Esophagus squamous epithelium (tissue), 5 donors: ENCODE measurements at places on chromosomes 3 and 15. TPM values are rescaled to one million over a fixed set of nuclear protein-coding genes. Genes with fewer than 3 reads are reported as not detected.

Gene APOD
- total RNA-seq = 90.4 TPM

Gene TNNC1
- total RNA-seq = not detected

Gene TRPM1
- total RNA-seq = not detected

DNA sequence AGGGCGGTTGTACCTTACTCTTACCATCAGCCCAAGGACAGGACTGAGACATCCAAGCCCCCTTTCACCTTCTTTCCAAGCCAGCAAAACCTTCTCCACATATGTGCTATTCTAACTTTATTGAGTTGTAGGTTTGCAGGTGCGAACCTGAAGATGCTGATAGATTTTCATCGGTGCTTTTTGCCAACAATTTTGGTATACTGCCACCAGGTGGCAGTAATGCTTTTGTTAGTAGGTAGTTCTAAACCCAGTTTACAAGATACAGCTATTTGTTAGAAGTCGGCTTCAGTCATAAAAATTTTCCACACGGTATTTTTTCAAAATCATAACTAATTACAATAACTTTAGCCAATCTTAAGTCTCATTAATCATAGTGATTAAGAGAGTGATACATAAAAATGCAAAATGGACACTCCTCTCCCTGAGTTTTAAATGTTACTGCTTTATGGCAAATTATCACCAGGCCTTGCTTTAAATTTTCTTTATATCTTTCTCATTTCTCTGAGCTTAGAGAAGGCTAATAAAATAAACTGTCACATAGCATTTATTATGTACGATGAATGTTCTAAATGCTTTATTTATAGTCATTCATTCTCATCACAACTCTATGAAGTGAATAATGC, 636 bp downstream of the TBC1D21 start:
- DNase-seq = no peak

DNA sequence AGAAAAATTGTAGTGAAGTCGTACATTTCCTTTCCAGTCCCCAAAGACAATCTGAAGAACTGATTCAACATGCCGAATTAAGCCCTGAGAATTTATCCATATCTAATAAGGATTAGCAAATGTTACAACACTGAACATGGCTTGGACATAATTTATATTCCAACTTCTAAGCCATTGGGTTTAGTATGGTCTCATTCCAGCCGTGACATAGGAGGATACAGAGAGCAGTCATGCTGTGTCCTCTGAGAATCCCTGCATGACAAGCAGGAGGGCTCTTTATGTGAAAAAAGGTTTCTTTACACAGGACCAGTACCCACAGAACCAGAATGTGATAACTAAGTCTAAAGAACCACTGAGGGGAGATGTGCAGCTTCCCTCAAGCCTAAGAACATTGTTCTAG, 231.9 kb upstream of the WNT5A start:
- no peak for DNase-seq

DNA sequence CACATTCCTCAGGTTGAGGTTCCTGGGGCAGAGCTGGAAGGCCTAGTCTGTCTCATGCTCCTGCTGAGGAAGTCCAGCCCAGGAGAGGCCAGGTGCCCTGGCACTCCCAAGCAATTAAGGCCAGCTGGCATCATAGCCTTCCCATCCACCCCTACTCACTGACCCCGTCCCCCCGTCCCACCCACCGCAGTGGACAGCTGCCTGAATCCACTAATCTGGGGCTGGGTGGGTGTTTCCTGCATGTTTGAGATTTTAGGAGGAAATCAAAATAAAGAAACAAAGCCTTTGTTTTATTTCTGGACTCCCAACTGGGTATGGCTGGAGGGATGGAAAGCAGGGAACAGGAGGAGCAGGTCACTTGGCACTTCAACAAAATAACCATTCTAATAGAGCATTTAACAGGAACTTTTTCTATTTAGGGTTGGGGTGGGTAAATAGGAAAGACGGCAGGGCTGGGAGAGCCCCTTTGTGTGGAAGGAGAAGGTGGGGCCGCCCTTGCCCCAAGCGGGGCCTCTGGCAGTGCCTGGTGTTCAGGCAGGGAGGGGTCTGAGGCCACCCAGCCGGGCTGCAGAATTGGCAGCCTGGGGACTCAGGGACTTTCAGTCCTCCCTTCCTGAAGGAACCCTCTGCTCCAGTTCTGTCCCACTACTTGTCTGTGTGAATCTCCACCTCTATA, 8.5 kb downstream of the MRAS start:
- DNase-seq = no peak
